ENCODE measurements at places on chromosomes 12 and 14. TPM values are rescaled to one million over a fixed set of nuclear protein-coding genes. Genes with fewer than 3 reads are reported as not detected.
A peak's percentile ranks its signal among the peaks of the same experiment; 100 is the strongest.

GRCh38 chr14:58747181-58747580 is 109.4 kb downstream of the DACT1 start:
- DNase-seq = peak; percentile 88

The CIDEB gene
- total RNA-seq = 10.1 TPM

The KCNH3 gene
- 0.10 TPM for total RNA-seq

DNA sequence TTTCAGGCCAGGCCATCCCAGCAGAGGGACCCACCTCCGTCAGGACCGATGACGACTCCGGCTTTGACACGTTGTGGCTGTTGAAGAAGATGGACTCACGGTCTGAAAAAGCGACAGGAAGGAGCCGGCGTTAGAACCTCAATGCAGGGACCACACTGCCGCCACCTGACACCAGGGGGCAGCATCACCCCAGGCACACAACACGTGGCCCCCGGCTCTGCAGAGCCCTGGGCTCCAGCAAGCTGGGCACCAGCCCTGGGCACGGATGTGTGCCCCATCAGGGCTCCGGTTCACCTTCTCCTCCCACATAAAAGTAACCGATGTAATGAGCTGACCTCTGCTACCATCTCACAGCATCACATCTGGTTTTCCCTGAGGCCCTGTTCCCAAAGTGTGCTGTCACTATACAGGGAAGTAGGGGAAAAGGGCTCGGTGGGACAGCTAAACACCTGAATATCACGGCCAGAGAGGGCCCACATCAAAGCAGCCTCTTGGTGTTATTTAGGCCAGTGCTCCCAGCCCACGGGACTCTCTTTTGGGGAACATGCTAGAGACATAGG is 29.0 kb downstream of the CHGA start:
- peak; percentile 94 for DNase-seq

The ACRBP gene
- total RNA-seq = 1.3 TPM

DNA sequence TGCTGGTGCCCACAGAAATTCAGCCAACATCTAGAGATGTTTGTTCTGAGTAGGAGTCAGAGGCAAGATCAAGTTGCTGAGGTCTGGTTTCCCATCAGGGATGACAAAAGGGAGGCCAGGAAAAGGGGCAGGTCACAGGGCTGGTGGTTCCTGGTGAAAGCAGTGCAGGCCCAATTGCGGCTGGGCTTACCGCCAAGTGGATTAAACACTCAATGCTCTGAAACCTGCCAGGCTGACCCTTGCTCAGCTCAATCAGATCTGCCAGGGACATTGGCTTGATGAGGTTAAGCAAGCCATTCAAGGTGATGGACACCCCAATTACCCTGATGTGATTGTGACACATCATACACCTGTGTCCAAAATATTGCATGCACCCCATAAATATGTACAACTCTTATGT is 5.5 kb upstream of the OAS1 start:
- DNase-seq = no peak

GRCh38 chr14:65824285-65824977 is 411.9 kb downstream of the FUT8 start:
- DNase-seq = no peak

DNA sequence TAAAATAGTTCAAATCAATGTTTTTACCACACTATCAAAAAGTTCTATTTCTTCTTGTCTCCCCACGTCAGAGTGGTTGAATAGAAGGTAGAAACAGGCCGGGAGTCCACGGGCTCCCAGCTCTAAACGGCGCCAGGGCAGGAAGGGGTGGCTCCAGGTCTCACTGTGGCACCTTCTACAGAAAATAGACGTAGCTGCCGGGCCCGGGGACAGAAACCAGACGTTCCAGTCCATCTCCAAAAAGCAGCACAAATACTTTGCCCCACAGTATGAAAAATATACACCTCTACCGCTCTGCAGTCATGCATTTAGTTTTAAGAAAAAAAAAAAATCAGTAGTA is 30.9 kb downstream of the CCNK start:
- no peak for DNase-seq

GRCh38 chr12:107660235-107660634 is 25.4 kb upstream of the PWP1 start:
- DNase-seq = no peak

The HOXC9 gene
- total RNA-seq = 12.0 TPM

GRCh38 chr12:128098730-128099129 is 168.2 kb upstream of the TMEM132C start:
- no peak for DNase-seq

DNA sequence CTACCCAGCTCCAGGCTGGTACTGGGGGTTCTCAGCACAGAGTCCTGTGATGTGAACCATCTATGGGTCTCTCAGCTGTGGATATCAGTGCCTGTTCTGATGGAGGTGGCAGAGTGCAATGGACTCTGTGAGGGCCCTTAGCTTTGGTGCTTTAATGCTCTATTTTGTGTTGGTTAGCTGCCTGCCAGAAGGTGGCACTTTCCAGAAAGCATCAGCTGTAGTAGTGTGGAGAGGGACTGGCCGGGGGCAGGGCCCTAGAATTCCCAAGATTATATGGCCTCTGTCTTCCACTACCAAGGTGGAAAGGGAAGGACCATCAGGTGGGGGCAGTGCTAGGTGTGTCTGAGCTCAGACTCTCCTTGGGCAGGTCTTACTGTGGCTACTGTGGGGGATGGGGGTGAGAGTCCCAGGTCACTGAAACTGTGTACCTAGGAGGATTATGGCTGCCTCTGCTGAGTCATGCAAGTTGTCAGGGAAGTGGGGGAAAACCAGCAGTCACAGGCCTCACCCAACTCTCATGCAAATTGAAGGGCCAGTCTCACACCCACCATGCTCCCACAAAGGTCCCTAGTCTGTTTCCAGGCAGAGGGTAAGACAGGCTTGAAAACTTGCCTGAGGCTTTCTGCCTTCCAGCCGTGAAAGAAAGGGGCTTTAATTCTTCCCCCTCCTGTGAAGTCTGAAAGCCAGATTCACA is 878.1 kb downstream of the C12orf50 start:
- no peak for DNase-seq

The MMP17 gene
- total RNA-seq = 5.8 TPM

The OLR1 gene
- total RNA-seq = not detected

DNA sequence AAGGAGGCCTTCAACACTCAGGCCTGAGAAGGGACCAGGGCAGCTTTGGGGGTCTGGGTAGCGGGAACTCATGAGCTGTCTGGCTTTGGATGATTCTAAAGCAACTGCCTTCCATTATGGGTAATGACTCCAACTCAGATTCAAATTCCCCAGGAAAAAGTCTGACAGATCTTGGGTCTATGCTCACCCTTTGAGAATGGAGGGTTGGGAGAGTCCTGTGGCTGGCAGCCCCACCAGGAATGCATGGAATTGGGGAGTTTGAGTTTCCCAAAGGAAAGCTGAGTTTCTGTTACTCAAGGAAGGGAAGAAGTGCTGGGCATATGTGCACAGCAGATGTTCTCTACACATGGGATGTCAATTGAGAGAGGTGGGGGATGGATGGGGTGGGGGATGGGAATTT is 22.4 kb upstream of the LTBP2 start:
- DNase-seq = no peak

DNA sequence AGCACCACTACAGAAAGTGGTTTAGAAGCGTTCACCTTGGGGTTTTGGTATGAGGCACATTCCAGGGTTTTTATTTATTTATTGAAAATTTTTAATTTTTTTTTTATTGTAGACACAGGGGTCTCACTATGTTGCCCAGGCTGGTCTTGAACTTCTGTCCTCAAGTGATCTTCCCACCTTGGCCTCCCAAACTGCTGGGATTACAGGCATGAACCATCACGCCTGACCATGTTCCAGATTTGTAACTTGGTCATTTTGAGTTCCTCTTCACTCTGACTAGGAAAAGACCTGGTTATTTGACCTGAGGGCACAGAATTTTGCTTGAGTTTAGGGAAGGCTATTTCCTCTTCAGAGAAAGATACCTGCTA is 3.1 kb downstream of the MLEC start:
- no peak for DNase-seq

DNA sequence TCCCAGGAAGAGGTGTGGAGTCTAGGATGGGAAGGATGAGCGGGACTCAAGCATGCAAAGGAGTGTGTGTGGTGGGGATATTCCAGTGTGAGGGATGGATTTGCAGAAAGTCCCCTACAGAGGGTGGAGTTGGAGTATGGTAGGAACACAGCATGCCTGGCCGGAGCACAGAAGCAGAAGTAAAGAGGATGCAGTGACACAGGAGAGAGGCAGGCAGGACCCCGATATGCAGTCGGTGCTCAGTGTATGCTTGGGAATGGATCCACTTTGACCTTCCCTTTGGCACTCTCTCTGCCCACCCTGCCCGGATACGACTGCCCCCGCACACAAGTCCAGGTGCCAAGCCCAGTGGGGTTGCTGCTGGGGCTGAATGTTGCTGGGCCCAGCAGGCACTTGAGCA is 21.3 kb downstream of the WSCD2 start:
- DNase-seq = no peak

GRCh38 chr14:39055786-39056474 is 47.1 kb downstream of the SEC23A start:
- no peak for DNase-seq

The ATXN7L3B gene
- 15.6 TPM for total RNA-seq

DNA sequence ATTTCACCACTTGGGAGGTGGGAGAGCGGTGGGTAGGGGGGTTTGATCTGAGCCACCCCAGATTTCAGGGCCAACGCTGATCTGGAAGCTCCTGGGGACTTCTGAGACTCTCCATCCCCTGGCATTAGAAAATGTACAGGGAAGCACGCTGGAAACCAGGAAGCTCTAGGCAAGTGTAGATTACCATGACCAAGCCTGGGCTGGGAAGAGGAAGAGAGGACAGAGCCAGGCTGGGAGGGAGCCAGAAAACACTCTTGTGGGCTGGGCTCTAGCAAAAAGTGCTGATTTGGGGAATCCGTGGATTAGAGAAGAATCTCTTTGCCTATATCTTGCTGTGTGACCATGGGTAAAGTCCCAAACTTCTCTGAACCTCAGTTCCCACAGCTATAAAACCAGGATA is 236.7 kb downstream of the BCL11B start:
- DNase-seq = no peak

GRCh38 chr12:11563785-11564739 is 85.4 kb upstream of the ETV6 start:
- no peak for DNase-seq

The MYF6 gene
- not detected for total RNA-seq

GRCh38 chr14:31955936-31956579 is 121.0 kb upstream of the ARHGAP5 start:
- DNase-seq = no peak

DNA sequence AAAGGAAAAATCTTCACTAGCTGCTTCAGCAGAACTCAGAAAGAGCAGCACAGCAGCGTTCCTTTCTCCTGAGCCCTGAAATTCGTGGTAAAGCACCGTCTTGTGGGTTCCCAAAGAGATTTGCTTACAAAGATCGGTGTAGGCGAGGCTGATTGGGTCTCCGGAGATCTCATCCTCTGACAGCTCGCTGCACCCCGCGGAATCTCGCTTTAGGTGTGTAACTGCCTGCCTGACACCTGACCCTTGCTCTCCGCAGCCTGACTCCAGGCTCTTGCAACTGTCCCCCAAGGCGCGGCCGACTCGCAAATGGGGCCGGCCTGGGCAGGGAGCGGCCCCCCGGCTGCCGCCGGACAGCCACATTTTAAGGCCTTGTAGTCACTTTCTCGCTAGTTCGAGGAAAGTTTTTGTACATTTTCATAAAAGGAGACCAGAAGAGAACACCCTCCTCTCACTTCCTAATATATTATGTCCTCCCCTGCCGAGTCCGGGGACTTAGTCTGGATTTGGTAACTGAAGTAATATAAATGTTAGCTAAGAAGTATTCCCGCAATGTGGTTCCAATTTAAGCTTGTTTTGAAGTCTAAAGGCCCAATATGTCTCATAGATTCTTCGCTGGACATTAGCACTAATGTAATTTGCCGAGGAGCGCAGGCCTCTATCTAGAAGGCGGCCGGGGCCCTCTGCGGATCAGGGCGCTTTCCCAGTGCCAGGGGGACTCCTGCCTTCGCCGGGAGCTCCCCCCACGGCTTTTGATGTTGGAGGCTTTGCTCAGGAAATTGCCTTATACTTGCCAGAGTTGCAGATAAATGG is 177.3 kb upstream of the CDKN3 start:
- no peak for DNase-seq

The CHGA gene
- total RNA-seq = 0.29 TPM

DNA sequence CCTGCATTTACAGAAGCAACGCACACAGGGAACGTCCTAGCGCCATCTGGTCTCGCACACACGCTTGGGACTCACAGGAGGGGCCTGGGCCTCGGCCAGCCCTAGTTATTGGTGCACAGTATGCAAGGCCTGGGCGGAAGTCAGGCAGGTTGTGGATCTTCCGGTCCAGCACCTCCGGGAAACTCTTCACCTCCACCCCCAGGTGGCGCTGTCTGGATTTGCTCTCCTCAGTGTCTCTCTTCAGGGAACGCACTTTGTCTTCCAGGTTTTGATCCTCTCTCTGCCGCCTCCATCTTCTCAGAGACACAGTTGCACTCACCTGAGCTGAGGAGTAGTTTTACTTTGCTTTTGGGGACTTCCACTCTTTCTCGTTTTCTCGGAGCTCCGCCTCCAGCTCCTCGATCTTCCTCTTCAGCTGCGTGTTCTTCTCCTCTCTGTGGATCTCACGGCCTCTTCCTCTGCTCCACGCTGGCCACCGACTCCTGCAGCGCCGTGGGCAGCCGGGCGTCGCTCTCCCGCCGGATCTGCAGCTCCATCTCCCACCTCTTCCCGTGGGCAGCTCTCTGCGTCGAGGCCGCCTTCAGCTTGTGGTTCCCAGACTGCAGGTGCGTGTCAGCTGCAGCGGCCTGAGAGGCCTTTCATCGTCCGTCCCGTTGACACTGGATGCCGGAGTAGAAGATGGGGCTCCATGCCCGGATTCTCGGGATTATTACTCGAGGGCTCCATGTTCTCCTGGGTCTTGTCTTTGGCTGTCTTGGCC is 933.8 kb downstream of the TMEM121 start:
- no peak for DNase-seq

The WNT1 gene
- not detected for total RNA-seq

DNA sequence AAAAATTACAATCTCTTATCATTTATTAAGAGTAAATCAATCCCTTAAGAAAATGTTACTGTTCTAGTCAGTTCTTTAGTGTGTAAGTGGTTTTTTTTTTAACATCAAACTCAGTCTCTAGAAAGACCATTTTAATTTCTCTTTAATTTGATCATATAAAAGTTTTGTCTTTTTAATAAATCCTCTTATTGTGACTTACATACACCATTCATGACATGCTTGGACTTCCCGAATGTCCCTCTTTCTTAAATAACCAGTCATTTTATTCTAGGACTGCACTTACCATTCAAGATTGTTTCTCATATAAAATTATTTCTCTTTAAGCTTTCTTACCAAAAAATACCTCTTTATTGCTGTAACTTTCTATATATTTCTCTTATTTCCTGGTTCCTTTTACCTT is 60.8 kb upstream of the EVL start:
- DNase-seq = no peak

The C3AR1 gene
- total RNA-seq = 26.6 TPM

DNA sequence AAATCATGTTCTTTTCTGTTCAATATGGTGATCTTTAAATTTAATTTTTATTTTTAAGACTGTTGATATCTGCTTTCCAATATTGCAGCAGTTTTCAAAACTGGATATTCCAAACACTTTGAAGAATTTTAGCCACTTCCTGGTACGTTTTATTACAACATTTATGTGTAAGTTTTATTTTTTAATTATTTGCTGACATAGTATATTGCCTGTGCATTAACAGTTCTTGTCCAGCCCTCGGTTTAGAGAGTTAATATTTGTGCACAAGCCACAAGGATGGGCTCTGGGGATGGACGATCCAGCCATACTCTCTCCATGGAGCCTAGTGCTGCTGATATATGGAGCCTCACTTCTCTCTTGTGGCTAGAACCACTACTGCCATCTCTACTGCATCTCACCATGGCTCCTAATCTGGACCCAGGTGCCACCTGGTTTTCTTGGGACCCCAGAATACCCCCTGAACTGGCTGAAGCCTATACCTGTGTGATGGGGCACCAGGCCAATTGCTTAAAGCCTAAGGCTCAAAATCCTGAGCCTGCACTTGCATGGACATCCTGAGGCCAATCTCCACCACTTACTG is 262.5 kb downstream of the RASSF9 start:
- no peak for DNase-seq
